ENCODE measurements at places on chromosomes 12 and 14.

GRCh38 chr12:128852885-128853599 is at the start of gene GLT1D1:
GLT1D1 (plus strand) TSS chr12:128853478; CDS start chr12:128853582, 104 bp downstream.
- DNase-seq, result peak; percentile 43

DNA sequence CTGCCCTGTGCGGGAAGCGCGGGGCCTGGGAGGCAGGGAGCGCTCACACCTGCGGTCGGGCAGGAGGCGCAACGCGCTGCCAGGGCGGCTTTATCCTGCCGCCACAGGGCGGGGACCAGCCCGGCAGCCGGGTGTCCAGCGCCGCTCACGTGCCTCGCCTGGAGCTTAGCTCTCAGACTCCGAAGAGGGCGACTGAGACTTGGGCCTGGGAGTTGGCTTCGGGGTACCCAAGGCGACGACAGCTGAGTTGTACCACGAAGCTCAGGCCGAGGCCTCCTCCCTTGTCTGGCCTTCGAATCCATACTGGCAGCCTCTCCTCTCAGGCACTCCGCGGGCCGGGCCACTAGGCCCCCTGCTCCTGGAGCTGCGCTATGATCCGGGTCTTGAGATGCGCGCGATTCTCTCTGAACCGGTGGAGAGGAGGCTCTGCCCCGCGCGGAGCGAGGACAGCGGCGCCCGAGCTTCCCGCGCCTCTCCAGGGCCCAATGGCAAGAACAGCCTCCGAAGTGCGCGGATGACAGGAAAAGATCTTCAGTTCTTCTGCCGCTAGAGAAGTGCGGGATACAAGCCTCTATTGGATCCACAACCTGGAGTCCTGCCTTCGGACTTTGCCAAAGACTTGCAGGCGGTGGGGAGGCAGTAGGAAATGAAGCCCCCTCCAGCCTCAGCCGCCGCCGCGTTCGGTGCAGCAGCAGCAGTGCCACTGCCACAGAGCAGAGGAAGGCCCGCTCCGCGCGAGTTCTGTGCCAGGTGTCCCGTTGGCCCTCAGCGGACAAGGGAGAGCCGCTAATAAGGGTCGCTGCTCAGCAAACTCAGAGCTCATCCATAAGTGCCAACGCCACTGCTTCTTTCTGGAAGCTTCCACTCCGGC is 6.8 kb downstream of the SIX1 start:
- no peak for DNase-seq

GRCh38 chr14:61287196-61287595 is 6.1 kb upstream of the TMEM30B start:
- no peak for DNase-seq

GRCh38 chr14:104280902-104281767 is 142.7 kb downstream of the KIF26A start:
- DNase-seq, result peak; percentile 79

GRCh38 chr14:55957950-55958349 is 160.3 kb upstream of the PELI2 start:
- DNase-seq, result no peak

- DNase-seq, result no peak
Observed at GRCh38 chr12:70619471-70620152, 17.6 kb downstream of the PTPRB start.

DNA sequence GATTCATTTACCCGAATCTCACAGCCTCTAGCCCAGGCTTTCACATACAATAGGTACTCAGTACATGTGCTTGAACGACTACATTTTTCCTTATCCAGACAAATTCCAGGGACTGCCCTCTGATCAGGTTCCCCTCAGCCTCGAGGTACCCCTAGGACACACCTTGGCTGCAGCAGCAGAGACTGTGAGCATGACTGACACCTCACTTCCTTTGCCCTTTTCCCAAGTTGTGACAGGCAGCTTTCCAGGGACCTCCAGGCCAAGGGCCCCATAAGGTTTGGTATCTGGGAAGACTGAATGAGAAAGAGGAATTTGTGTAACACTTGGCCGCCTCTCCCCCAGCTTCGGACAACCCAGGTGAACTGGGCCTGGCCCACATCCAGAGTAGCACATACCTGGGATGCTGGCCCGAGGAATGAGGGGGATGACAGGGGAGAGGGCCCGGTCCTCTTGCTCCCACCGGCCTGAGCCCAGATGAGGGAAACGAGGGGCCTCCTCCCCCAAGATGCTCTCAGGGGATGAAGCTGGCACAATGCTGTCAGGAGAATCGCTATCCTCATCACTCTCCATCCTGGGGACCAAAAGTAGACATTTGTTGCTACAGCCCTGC is 10.2 kb upstream of the PRKAG1 start:
- DNase-seq, result no peak

DNA sequence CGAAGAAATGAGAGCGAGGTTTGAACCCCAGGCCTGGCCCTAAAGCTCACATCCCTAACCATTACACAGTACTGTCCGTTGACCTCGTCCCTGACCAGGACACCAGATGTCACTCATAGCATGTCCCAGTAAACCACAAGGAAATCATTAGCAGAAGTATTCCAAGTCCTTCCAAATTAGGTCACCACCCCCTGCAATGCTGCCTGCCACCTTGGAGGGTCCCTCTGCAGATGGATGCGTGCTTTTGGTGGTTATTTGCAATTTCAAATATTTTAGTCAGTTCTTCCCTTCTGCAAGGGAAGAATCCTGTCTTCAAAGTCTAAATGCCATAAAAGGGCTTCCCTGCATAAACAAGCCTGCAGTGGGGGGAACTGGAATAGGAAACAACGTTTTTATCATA is 71.3 kb downstream of the CLMN start:
- DNase-seq, result no peak

DNA sequence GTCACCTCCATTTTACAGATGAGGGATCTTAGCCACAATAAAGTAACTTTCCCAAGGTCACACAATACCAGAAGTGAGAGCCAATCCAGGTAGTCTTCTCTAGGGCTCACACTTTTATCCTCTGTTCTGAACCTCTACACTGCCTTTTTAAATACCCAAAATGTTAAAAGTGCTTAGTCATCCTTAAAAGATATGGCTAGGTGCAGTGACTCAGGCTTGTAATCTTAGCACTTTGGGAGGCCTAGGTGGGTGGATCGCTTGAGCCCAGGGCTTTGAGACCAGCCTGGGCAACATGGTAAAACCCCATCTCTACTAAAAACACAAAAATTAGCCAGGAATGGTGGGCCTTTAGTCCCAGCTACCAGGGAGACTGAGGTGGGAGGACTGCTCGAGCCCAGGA is 104.1 kb upstream of the PPP4R3A start:
- no peak for DNase-seq

DNA sequence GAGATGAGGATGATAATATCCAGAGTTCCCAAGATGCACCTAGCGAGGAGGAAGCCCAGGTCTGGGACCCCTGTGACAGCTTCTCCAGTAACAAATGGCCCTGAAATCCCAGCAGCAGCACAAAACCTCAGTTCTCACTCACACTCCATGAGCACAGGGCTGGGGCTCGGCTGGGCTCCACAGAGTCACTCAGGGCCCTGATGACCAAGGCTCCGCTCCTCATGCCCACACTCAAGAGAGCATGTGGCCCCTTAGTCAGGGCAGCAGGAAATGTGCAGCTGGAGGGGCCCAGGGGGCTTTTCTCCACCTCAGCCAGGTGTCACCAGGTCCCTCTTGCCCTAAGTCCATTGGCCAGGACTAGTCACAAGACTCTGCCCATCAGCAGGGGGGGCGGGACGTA is 242.7 kb upstream of the SFSWAP start:
- DNase-seq, result peak; percentile 60

DNA sequence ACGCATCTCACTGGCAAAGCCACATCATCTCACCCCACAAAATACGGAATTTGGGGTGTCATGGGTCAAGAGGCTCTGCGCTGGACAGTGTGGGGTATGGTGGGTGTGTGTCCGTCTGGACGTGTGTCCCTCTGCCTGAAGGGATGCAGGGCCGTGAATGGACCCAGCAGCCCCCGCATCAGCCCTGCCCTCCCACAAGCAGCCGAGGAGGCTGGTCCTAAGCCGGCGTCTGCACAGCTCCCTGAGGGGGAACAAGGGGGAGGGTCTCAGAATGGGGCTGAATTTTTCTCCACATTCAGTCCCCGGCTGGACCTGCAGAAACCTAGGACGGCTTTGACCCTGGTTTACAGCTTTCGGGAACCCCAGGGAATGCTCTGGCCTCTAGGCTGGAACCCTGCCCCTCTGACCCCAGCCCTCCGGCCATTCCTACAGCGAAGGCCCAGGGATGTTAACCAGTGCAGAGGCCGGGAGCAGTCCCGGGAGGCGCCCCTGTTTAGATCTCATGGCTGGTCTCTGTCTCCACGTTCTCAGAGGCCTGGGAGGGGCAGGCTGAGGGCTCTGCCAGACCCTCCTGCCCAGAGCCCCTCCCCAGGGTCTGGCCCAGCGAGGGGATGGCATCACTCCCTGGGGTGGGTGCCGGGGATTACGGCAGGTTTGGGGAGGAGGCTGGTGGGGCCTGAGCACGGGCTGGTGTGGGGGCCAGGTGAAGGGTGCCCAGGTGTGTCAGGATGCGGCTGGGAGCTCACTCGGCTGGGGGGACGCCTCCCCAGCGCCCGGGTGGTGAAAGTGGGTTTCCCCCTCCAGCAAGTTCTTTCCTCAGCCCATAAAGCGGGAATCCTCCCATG is 156.5 kb upstream of the C14orf180 start:
- DNase-seq, result peak; percentile 78

- no peak for DNase-seq
Observed at GRCh38 chr12:127300753-127301152, 966.2 kb upstream of the TMEM132C start.

GRCh38 chr12:72986963-72987362 is 714.8 kb downstream of the TRHDE start:
- no peak for DNase-seq

GRCh38 chr12:19120795-19121194 is 8.7 kb upstream of the PLEKHA5 start:
- DNase-seq, result no peak

GRCh38 chr14:53011053-53011462 is 60.2 kb upstream of the FERMT2 start:
- DNase-seq, result peak; percentile 80

DNA sequence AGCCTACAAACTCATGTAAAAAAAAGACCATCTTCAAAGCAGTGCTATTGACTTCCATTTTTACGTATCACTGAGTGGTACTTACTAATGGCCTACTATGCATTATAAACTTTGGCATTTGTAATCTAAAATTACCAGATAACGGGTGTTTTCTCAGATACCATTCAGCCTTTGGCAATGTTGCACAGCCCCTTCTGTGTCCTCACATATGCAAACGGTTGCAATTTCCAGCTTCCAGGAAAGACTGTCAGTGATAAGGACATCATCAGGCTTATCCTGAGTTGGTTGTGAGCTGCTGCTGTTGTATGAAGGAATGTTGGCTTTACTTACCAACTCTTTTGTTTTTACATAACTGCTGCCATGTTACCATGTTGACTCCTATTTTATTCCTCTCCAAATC is 1.6 kb upstream of the SLC6A13 start:
- DNase-seq, result no peak

DNA sequence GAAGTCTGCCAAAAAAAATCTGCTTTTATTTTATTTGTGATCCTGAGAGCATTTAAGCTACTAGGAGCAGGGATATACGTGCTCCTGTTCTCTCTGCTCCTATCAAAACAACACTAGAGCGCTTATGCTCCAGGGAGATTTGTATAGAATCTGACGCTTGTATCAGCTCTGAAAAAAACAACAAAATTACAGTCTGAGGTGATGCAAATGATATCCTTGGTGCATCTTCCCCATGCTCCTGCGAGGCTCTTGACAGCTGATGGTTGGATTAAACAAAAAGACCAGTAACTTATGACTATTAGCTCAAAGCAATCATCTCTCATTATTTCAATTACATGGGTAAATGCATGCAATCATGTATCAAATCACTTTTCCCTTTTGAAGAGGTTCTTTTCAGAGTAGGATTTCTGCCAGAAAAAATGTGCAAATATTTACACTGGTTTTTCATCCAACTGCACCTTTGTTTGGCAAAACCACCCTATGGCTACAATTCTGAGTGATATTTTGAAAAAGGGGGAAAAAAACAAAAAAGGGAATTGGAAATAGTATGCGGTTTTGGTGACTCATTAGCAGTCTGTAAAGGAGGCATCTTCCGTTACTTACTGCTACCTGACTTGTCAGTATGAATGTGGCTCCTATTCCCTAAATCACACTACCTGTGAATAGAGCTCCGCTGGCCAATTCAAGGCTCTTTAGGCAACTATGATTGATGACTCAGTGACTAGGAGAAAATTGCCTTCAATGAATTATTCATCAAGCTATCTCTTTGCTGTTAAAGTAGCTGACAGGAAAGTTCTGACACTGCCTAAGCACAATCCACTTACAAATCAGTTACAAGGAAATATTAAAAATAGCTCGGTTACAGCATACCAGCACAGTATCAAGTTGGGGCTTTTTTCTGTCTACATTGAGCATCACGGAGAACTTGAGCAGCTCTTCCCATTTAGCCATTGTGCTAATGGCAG is 450.0 kb downstream of the FOXG1 start:
- DNase-seq, result no peak

GRCh38 chr12:44091948-44092606 is 256.2 kb downstream of the TMEM117 start:
- DNase-seq, result no peak

DNA sequence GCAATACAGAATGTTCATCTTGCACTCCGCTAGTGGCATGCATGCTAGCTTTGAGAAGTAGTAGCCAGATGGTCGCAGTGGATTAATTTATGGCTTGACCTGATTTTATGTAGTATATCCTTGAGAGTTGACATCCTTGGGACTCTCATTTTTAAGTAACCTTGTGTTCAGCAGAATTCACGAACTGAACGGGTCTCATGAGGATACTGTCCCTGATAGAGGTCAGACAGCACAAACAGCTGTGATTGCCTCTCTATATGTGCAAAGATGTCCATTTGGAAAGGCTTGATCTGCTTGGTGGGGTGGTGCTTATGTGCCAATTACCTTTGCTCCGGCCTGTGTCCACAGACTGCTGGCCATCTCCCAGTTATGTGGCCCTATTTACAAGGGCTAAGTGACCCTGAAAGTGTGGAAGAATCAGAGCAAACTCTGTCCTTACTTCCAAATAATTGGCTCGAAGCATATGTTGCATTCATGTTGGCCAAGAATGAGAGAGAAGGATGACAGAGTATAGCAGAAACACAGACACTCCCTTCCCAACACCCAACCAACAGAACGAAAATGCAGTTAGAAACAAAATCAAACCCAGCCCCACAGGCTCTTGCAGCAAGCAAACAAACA is 167.1 kb downstream of the CRADD start:
- no peak for DNase-seq

DNA sequence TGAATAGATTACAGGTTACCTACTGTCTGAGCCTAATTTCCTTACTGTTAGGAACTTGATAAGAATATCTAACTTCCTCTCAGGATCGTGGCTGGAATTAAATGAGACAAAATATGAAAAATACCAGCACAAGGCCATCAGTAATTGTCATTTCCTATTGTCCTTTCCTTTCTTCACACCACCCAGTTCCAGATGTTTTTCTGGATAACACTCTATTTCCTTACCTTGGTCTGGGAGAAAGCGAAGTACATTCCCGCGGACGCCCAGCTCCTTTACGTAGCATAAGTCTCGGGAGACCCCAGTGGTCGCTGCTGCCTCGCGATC is 376 bp downstream of the GDF3 start:
- no peak for DNase-seq

DNA sequence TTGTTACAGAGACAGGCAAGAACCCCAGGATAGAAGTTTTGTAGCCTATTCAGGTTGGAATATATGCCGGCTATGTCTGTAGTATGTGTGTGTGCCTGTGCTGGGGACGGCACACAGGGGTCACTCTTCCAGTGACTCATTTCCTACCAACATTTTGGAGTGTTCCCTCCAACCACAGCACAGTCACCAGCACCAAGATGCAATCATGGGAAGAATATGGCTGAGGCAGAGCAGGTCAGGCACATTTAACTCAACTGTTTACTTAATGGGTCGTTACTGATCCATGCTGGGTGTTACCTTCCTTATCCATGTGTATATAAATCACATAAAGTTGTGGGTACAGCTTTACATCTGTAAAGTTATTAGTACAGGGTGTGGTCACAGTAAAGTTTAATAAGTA is 178.3 kb downstream of the PRKD1 start:
- DNase-seq, result no peak
